Endodermal cell (in vitro differentiated cells): ENCODE measurements at places on chromosomes 3 and 15.

GRCh38 chr3:122353215-122353614, 28.2 kb downstream of the CSTA start:
- no peak for DNase-seq

- DNase-seq, result no peak
Observed at GRCh38 chr3:134090031-134090430, 60.3 kb upstream of the SLCO2A1 start.

DNA sequence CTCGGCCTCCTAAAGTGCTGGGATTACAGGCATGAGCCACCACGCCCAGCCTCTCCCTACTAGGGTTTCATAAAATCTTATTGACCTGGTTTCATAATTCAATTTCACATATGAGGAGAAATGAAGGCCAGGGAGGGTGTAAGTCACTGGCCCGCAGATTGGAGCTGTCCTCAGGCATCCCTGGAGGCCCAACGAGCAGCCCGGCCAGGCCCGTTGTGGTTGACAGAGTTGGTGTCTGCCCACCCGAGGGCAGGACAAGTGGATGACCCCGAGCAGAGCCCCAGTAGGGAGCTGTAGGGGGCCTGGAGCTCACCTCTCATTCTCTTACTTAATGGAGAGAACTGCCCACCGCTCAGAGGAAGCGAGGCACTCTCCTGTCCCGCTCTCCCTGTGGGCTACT, 78.9 kb downstream of the CPN2 start:
- DNase-seq, result no peak

- no peak for DNase-seq
Observed at GRCh38 chr3:194496217-194496919, 9.6 kb upstream of the ATP13A3 start.

DNA sequence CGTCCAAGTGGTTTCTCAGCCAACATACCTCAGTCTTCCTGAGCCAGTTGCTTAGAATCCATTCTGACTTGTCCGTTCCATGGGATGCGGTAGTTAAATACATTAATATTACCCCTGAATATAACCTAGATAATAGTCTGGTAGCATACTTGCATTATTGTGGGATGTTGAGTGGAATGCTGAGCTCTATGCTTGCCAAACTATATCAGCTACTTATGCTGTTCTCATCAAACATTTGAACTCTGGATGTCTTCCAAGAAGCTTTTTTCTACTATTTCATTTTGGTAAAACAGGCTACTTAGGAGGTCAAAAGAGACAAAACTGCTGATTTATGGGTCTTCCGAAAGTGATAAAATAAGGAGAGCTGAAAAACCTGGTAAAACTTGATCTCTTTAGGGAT, 429.5 kb downstream of the NAALADL2 start:
- DNase-seq, result no peak

- DNase-seq, result no peak
Observed at GRCh38 chr3:117485841-117486240, 776.3 kb downstream of the TUSC7 start.

GRCh38 chr15:61524086-61524485, 295.0 kb upstream of the RORA start:
- no peak for DNase-seq

DNA sequence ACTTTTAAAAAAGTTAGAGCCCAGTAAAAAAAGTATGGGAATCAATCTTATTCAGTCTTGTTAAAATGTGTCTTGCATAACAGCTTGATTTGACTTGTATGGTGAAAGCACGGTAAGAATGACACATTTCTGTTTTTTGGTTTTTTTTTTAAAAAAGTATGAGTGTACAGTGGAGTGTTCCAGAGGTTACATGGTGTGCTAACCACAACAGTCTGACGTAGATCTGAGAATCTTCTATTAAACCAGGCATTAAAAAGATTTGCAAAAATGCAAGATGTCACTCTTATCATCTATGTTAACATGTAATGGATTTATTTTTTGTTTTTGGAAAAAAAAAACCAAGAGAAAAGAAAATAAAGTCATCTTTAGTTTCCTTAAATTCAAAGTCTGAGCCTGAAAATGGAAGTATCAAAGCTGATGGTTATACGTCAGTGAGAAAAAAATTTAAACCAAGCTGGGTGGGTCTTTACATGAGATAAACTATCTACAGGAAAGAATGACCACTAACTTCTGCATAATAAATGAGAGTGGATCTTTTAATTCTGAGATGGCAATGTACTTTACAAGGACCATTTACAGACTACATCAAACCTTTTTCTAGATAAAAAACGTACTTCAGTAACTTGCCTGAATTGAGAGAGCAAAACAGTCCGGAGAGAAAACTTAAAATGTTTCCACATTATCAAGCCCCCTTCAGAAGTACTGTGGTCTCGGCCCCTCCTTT, 1.6 kb downstream of the GABPB1 start:
- DNase-seq, result no peak

GRCh38 chr3:109154979-109155378, 18.5 kb downstream of the C3orf85 start:
- no peak for DNase-seq

- no peak for DNase-seq
Observed at GRCh38 chr3:187943677-187944389, 198.6 kb upstream of the BCL6 start.

DNA sequence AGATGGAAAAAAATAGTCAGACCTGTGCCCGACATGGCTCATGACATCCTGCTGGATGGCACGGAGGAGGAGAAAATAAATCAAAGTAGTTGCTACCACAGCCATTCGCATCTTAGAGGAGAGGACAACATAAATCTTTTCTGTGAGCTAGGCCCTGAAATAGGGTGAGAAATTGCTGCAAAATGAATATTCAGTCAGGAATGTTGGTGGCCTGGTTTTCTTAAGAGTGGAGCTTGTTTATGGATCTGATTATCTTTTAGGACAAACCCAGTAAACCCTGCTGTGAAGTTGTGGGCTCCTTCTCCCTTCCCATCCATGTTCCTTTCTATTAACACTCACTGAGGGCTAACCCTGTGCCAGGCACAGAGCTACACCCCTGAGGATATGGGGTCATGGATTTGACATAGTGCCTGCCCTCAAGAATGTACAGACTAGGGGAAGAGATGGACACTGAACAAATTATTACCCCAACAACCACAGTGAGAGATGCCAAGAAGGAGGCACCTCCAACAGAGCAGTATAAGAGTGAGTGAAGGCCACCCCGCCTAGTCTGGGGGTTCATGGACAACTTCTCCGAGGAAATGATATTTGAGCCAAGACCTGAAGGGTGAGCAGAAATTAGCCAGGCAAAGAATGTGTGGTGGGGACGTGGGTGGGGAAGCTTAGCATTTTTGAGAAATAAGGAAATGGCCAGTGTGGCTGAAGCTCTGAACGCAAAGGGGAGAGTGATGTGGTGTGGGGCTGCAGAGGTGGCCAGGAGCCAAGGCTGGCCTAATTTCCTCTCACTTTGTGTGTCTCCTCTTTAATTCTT, 68.9 kb upstream of the ARL8B start:
- DNase-seq, result no peak

- DNase-seq, result no peak
Observed at GRCh38 chr15:29805043-29805707, 17.1 kb downstream of the TJP1 start.

GRCh38 chr3:43001094-43001553, 22.0 kb downstream of the GASK1A start:
- DNase-seq, result no peak

- peak; percentile 93 for DNase-seq
Observed at GRCh38 chr15:41904541-41905005, 10.7 kb upstream of the SPTBN5 start.

DNA sequence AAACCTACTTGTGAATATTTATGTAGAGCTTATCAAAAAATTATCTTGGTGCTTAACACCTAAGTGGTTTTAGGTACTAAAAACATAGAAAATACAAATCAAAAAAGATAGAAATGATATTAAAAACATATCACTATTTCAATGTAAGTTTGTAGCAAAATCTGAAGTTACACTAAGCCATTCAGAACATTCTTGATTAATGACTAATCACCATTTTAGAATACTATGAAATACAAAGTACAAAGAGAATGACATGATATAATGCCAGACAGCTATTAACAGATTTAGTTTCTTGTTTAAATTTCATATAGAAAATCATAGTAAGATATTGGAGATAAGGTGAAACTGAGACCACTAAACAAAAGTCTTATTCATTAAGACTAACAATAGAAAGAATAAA, 169.7 kb upstream of the AGTR1 start:
- DNase-seq, result no peak

GRCh38 chr3:54857343-54857742, 70.5 kb downstream of the LRTM1 start:
- DNase-seq, result no peak

GRCh38 chr3:130276203-130276803, 69.2 kb upstream of the COL6A5 start:
- peak; percentile 51 for DNase-seq

DNA sequence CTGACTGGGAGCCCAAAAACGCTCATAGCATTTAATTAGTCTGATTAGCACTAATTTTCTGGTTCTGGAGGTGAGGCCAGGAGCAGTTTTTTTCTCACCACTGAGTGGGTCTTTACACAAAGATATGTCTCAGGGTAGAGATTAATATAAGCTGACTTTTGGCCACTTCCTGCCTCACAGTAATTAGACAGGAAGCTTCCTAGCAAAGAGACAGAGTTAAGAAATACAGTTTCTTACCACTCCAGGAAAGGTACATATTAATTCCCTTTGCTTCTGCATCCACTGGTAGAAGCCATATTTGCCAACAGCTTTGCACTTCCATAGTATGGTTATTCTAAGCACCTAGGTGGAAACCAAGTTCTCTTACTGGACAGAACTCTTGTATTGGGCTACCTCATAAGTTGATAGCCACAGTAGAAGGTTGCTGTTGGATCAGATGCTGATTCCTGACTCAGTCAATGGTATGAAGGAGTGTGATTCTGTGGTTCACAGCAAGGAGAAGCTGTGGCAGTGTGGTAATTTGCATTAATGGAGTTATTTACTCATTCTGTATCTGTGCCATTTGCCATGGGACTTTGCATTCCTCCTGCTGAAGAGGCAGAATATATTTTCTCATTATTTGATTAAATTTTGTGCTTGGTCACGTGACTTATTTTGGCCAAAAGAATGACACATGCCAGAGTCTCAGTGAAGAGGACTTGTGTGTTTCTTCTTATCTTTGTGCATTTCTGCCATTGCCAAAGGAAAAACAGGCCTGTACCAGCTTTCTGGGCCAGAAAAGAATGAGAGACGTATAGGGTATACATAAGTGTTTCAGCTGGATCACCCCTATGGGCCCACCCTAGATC, 17.5 kb upstream of the ZBTB20 start:
- no peak for DNase-seq

GRCh38 chr15:50778086-50778485, 12.6 kb upstream of the SPPL2A start:
- no peak for DNase-seq

DNA sequence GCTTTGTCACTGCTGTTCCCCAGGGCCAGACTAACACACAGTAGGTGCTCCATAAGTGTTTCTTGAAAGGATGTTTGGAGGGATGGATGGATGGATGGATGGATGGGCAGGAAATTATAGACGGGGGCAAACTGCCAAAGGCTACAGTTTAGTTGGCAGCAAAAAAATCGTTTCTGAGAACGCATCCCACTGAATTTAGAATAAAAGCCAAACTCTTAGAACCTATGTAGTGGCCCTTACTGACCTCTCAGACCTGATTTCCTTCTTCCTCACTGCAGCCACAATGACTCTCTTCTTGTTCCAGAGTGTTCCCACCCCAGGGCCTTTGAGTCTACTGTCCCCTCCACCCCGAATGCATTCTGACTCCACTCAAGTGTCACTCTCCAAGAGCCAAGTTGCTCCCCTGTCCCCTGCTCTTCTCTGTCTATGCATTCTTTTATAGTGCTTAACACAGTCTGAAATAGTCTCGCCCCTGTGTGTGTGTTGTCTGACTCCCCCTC, 5.2 kb upstream of the GATA2 start:
- no peak for DNase-seq

DNA sequence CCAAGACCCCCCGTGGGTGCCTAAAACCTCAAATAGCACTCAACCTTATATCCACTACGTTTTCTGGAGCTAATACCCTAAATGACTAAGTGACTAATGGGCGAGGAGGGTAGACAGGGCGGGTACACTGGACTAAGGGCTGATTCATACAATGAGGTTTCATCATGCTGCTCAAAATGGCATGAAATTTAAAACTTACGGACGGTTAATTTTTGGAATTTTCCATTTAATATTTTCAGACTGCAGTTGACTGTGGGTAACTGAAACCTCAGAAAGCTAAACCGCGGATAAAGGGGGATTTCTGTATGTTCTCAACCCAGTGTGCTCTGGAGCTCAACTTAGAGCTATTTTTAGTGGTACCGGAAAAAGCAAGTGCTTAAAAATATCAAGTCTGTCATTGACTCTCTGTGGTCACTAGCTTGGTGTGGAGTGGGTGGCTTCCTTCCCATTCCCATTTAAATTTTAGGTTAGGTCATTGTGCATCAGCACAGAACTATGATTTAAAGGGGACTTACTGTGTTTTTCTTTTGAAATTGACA, 72.9 kb downstream of the LRRC28 start:
- DNase-seq, result no peak

- DNase-seq, result no peak
Observed at GRCh38 chr15:66131831-66132230, 121.7 kb downstream of the MEGF11 start.

GRCh38 chr3:39990532-39990931, 181.1 kb downstream of the MYRIP start:
- peak; percentile 82 for DNase-seq

DNA sequence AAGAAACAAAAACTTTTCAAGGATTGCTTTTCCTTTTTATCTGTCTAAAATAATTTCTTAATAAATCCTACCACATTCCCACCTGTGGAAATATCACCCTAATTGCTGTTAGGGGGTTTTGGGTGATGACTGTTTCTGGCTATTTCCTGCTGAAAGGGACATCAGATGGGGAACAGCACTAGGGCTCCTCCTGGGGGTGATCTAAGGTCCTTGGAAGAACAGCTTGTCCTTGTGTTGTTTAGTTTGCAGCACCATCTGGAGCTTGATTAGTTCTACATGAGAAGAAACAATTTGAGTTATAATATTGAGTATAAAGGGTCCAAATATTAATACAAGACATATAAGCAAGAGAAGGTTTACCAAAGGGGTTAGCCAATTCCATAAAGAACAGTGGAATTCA, 18.7 kb downstream of the OR5H15 start:
- DNase-seq, result peak; percentile 48

DNA sequence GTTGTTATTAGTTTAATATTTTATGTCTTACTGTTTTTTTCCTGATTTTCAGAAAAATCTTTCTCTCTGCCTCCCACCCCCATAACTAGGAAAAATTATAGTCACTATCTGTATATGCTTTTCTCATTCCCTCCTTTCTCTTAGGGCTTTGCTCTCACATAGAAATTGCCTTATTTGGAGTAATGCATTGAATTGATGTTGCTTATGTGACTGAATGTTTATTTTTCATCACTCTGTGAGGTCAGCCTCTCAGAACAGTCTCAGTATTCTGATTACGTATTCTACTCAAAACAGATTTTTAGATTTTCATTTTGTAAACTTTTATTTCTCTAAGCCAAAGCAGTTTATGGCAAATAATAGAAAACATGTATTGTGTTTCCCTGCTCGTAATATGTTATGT, 121.0 kb downstream of the SLMAP start:
- DNase-seq, result no peak

GRCh38 chr3:29761517-29761916, 480.6 kb downstream of the RBMS3 start:
- DNase-seq, result no peak

GRCh38 chr3:112656043-112656442, 15.1 kb upstream of the CCDC80 start:
- DNase-seq, result no peak

GRCh38 chr3:194310060-194310835, 40.9 kb downstream of the CPN2 start:
- peak; percentile 41 for DNase-seq
